ENCODE measurements at places on chromosomes 5 and 9.

DNA sequence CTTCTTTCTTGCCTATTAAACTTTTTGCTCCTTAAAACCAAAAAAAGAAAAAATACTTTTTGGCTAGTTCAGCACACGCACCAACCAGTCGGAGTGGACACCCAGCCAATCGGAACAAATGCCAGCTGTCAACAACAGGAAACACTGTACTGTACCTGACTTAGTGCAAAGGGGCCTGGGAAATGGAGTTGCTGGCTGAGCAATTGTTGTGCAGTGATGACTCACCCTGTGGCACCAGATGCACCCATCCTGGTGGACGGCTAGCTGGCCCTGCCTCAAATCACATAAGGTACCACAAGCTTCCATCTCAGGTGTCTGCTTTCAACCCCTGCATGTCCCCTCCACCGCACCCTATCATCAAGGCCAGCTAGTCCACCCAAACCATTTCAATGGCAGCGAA lies 20.9 kb downstream of the FOXE1 start:
- DNase-seq: no peak

DNA sequence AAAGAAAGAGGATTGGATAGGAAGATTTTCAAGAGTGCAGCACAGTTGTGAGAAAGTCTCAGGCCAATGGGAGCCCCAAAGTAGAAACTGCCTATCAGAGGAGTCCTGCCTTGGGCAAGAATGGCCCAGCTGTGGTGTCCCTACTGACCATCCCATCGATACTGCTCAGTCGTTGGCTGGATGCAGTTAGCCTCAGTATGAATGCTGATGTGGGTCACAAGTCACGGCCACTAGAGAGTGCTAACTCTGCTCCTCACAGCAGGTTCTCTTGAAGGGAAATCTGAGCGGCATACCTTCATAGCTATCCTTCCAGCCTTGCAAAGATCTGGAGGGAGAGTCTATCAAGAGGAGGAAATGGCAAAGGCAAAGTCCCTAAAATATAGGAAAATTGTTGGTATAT lies 11.6 kb upstream of the CETN3 start:
- no peak for DNase-seq

- no peak for DNase-seq
Measured at GRCh38 chr5:14617441-14617840, 35.8 kb downstream of the OTULINL start.

DNA sequence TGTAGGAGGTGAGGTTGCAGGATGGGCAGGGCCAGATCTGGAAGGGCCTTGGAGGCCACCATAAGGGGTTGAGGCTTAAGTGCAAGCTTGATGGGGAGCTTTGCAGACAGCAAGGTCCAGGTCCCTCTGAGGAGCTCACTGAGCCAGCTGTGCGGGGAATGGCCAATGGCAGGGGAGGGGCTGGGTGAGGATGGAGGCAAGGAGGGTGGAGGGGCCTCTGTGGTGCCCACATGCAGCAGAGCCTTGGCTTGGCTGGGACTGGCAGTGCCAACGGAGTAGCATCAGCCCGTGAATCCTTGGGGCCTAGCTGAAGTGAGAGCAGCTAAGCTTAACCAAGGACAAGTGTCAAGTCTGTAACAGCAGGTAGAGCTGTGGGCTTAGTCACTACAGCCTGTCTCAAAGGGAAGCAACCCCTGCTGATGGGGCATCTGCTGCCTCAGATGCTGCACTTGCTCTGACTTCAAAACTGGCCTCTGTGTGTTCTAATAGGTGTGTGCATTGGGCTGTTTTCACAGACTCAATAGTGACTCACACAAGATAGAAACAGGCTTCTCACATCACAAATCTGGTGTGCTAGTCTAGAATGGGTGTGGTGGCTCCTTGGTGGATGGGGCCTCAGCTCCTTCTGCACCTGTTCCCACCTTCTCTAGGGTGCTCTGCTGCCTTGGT lies 16.3 kb downstream of the GALNT12 start:
- no peak for DNase-seq

DNA sequence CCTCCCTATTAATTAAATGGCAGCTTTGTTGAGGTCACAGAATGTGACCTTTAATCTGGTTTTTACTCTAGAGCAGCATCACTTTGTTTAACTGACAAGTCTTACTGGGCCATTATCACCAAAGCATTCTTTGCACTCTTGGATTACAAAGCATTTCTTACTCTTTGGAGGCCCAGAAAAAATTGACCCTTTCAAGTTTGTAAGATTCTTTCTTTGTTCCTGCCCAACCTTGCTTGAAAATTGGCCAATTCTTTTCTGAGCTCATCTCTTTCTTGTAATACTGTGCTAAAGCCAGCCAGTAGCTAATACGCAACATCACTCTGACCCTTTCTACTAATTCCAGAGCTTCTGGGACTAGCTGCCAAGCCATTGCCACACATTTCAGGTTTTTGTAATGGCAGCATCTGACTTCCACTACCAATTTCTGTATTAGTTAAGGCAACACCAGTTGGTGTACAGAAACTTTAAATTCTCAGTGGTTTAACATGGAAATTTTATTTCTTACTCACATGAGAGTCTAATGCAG lies 131.6 kb downstream of the PRDM6 start:
- DNase-seq: no peak

DNA sequence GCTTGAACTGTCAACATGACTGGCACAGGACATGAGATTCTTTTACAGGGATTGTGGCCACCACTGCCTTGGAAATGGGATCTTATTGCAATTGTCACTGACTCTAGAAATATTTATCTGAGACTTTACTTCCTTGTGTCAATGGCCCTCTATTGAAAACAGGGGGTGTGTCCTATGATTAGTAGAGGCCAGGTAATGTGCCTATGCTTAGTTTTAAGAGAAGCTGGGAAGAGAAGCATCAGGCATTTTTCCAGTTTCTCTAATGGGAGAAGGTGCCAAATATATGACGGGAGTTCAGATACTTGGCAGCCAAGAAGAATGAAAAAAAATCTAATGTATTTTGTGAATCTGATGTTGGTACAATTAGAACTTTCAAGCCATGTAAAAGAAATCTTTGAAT lies 73.9 kb upstream of the VCAN start:
- no peak for DNase-seq

DNA sequence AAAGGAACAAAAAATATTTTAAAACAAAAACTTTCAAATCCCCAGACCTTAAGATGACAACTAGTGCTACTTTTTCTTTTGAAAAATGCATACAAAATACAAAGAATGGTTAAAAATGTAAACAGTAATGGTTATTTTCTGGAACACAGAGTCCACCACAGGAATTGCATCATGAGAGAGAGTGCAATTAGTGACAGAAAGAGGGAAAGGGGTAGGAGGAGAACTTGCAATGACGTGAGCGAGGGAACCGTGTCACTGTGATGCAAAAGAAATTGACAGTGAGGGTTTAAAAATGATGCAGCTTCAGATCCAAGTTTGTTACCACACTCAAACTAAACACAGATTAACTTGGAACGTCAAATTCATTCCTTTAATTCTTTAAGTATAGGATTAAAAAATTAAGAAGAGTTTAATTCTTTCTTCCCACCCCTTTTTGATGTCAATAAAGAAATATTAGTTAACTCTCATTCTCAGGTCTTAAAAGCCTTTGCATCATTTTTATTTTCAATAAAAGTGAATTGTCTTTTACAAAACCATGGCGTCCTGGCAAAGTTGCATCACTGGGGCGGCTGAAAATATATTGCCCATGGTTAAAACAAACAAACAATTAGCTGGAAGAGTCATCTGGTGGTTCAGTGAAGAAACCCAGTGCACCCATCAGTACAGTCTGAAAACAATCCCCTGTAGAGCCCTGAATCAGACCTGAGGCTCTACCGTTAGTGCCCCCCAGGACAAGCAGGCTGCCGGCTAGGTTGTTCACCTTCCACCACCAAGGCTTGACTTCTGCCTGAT lies 39.5 kb downstream of the MACROH2A1 start:
- no peak for DNase-seq

Measured in activated T-cell treated with anti-CD3 and anti-CD28 coated beads for 24 hours (primary cell).